Skin of body (tissue), 3 donors: ENCODE measurements at places on chromosomes 5 and 9. TPM values are rescaled to one million over a fixed set of nuclear protein-coding genes. Genes with fewer than 3 reads are reported as not detected.

The CCDC192 gene
- not detected for total RNA-seq

The PIGO gene
- 10.0 TPM for total RNA-seq

The TLR4 gene
- total RNA-seq = 14.2 TPM

The MPDZ gene
- 47.2 TPM for total RNA-seq

The ZSWIM6 gene
- 10.1 TPM for total RNA-seq

The PDE8B gene
- total RNA-seq = 5.3 TPM

The ZDHHC11B gene
- total RNA-seq = 0.89 TPM

The ZNF883 gene
- total RNA-seq = 2.7 TPM

The DNM1 gene
- total RNA-seq = 58.4 TPM

The FOXD4L3 gene
- total RNA-seq = not detected

The SLC6A19 gene
- total RNA-seq = not detected

The IL5 gene
- total RNA-seq = not detected

The PCDHGC3 gene
- 36.7 TPM for total RNA-seq

The CDKN2A gene
- total RNA-seq = 0.30 TPM

The C1QTNF3 gene
- 34.8 TPM for total RNA-seq

The DDX31 gene
- total RNA-seq = 13.8 TPM

The FAM221B gene
- not detected for total RNA-seq

The OTP gene
- not detected for total RNA-seq

The PGM5 gene
- total RNA-seq = 13.8 TPM

The PAX5 gene
- total RNA-seq = 0.30 TPM

The FBN2 gene
- 88.3 TPM for total RNA-seq

The PRLR gene
- total RNA-seq = 3.6 TPM

The CDX1 gene
- total RNA-seq = 0.49 TPM

The FYB1 gene
- total RNA-seq = 6.2 TPM

The PCDHGC5 gene
- total RNA-seq = 2.9 TPM

The PCDHGB4 gene
- 6.1 TPM for total RNA-seq

The AJM1 gene
- total RNA-seq = 0.79 TPM

The MARCOL gene
- not detected for total RNA-seq

The BTNL9 gene
- total RNA-seq = 19.6 TPM

The SPATA9 gene
- 2.3 TPM for total RNA-seq

The GAPT gene
- total RNA-seq = 1.2 TPM

The SPRY4 gene
- total RNA-seq = 8.9 TPM

The OGN gene
- 281 TPM for total RNA-seq

The ADAMTS13 gene
- total RNA-seq = 3.2 TPM

The CATSPER3 gene
- not detected for total RNA-seq

The PCDHB15 gene
- 3.6 TPM for total RNA-seq

The AHRR gene
- 11.9 TPM for total RNA-seq

The BBLN gene
- total RNA-seq = 18.4 TPM

The LVRN gene
- 18.4 TPM for total RNA-seq

The RASEF gene
- total RNA-seq = 4.9 TPM

The ZNF354C gene
- total RNA-seq = 11.8 TPM

The SPINK7 gene
- total RNA-seq = 0.59 TPM

The FAM53C gene
- total RNA-seq = 21.3 TPM

The TMEM215 gene
- total RNA-seq = 0.39 TPM

The KDM3B gene
- total RNA-seq = 60.4 TPM

The ADAMTS2 gene
- 49.3 TPM for total RNA-seq

The IL33 gene
- total RNA-seq = 28.1 TPM

The RNF180 gene
- total RNA-seq = 4.6 TPM

The LCN12 gene
- total RNA-seq = not detected

The C5orf52 gene
- not detected for total RNA-seq

The GADD45G gene
- total RNA-seq = 8.3 TPM

The KIF24 gene
- total RNA-seq = 2.6 TPM

The STKLD1 gene
- 0.49 TPM for total RNA-seq

The TMEM252 gene
- total RNA-seq = not detected

The NR2F1-AS1 gene
- total RNA-seq = 5.4 TPM

The PROB1 gene
- total RNA-seq = 1.7 TPM

The TRIM36 gene
- 1.2 TPM for total RNA-seq

The FOXI1 gene
- total RNA-seq = 0.10 TPM

The NUTM2G gene
- total RNA-seq = not detected

The ASPN gene
- 197 TPM for total RNA-seq
